Keratinocyte (primary cell): ENCODE measurements at places on chromosomes 6 and 20.

GRCh38 chr20:19193349-19193748, 19.1 kb upstream of the SLC24A3 start:
- no peak for DNase-seq

DNA sequence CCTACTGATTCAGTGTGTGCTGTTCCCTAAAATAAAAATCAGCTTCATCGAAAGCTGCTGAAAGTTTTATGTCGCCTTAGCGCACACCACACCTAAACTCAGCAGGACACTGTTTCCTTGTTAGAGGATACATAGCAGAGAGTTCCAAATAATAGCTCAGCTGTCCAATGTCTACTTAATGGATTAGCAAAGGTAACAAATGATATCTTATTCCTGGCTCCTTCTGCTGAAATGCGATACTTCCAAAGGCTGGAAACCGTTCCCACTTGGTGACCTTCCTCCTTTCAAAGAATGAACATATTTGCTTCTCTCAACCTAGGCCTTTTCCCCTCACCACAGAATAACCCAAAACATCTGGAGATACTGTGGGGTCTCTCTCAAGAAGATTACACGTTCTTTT, 189.5 kb upstream of the GMDS start:
- DNase-seq, result no peak

DNA sequence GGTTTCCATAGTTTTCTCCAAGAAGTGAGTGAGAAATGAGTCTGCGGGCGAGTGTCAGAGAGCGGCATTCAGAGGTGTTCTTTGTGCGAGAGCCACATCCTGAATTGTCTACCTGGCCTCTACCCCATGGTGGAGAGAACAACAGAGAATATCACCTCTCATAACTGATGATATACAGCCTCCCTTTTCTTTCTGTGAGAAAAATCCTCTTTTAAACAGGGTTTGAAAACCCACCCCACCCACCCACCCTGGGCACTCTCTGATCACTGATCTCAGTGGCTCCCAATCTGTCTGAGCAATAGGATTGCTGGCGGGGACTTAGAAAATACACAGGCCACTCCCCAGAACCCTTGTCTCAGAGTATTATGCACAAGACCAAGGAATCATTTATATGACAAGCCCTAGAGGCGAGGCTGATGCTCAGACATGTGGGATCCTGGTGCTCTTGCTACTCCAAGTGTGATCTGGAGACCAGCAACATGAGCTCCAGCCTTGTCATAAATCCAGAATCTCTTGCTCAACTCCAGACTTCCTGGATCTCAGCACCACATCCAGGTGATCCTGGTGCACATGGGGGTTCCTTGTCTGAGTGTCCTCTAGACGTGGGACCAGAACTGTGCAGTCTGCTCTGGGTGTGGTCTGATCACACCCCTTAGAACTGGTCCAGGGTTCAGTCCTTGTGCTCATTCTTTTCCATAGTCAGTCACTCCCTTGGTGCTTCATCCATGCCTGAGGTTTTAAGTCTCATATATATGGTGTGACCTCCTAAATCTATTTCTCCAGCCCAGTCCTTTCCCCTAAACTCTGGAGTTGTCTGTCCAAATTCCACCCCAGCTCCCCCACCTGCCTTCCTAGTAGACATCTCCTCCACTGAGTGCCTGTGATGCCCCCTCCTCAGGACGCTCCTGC, 5.3 kb downstream of the HLA-B start:
- DNase-seq, result no peak

- no peak for DNase-seq
Measured at GRCh38 chr6:46584586-46584985, 68.0 kb downstream of the CYP39A1 start.

DNA sequence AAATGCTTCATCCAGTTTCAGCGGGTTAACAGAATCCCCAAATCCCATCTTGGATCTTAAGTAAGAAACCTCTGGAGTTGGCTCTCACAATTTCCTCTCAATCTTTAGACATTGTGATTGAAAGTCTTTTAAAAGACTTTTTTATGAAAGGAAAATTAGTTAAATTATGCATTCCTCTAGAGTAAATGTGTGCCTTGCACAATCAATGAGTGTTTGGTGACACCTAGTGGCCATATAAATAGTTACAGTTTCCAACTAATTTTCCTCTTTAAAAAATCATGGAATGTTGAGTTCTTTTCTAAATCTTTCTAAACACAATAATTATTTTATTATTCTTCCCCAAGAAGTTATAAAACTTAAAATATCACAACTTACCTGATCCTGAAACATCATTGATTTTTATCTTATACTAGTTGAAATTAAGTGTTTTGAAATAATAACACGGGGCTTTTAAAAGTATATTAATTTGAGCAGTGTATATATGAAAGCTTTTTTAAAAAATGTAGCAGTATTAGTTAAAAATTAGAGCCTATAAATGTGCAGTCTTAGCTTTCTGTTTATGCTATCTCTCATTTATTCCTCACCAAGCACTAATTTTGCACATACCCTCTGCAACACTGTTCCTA, 66.4 kb downstream of the PKHD1 start:
- no peak for DNase-seq

- no peak for DNase-seq
Measured at GRCh38 chr20:25310921-25311728, 63.2 kb downstream of the PYGB start.

DNA sequence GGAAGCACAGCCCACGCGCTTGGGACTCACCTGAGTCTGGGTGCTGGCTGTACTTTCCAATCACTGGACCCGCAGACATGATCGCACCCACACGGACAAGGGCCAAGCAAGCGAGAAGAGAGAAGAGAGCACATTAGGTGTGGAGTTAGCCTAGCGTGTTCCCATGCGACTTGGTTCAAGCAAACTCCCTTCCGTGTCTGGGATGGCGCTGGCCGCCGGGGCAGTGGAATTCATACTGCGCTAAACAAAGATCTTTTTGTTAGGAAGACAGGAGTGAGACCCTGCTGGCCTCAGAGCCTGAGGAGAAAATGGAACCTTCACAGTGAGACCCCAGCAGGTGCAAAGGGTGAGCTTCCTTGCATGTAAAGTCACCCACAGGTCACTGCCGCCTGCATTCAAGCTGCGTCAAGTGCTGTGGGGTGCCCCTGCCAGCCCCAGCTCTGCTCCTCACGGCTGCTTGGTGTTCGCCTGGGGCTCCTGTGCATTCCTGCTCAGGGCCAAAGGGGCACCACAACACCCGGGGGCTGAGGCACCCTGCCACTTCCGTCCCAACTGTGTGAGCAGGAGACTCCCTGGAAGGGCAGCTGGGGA, 26.4 kb downstream of the PSMG4 start:
- no peak for DNase-seq

GRCh38 chr20:62418709-62419487, 8.4 kb downstream of the RBBP8NL start:
- DNase-seq, result no peak

DNA sequence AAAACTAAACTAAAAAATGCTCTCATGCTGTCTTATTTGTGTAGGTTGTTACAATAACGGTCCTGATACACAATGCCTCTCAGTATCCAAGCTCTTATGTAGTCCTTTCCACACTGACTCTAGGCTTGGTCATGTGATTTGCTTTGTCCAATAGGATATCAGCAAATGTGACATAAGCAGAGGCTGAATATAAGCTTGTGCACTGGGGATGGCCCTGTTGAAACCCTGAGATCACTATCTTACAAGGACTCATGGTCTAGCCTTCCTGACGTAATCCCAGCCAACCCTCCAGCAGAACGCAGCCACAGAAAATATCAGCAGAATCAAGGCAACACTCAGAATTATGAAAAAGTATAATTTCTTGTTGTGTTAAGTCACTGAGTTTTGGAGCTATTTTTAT, 145.1 kb upstream of the CCN2 start:
- no peak for DNase-seq
